Lung (tissue), 17 donors: ENCODE measurements at places on chromosomes 16 and 17. TPM values are rescaled to one million over a fixed set of nuclear protein-coding genes. Genes with fewer than 3 reads are reported as not detected.

SPNS2 gene
- polyA plus RNA-seq = 53.0 TPM

ATMIN gene
- polyA plus RNA-seq = 11.8 TPM

EMP2 gene
- 110 TPM for polyA plus RNA-seq

CLEC18A gene
- polyA plus RNA-seq = 2.9 TPM

HBA1 gene
- polyA plus RNA-seq = 38.1 TPM

CYGB gene
- polyA plus RNA-seq = 21.4 TPM

HLF gene
- 5.8 TPM for polyA plus RNA-seq

KRTAP9-8 gene
- polyA plus RNA-seq = not detected
